Urinary bladder (tissue), 4 donors: ENCODE measurements at places on chromosomes 2 and 18. TPM values are rescaled to one million over a fixed set of nuclear protein-coding genes. Genes with fewer than 3 reads are reported as not detected.

DNA sequence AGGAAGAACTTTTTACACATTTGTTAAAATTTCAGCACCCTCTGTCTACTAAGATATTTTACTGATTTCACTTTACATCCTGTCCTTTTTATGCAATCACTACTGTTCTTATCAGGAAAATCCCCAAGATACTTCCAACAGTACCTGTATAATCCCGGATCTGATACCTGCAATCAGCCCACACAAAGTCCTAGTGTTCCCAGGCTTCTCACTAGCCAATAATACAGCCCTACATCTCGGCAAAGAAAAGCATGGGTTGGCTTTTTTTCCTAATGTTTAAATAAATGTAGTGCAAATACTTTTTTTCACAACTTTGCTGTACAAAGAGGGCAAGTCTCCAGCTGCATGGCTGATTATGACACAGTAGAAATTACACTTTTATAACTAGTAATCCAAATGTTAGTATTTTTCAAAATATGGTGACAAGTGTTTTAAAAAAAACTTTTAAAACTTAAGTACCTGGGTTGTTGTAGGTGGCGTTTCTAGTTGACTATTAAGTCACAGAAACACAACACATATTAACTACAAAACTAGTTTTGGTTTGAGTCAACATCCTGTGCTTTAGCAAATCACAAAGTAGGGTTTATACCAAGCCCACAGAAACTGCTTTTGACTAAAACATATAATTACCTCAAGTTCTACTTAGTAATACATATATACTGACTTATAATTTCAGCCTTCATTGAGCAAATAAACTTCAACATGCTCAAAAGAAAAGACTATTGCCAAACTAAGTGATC lies 19.5 kb downstream of the CNOT11 start:
- no peak for DNase-seq

ALK gene
- polyA plus RNA-seq: 0.29 TPM

DNA sequence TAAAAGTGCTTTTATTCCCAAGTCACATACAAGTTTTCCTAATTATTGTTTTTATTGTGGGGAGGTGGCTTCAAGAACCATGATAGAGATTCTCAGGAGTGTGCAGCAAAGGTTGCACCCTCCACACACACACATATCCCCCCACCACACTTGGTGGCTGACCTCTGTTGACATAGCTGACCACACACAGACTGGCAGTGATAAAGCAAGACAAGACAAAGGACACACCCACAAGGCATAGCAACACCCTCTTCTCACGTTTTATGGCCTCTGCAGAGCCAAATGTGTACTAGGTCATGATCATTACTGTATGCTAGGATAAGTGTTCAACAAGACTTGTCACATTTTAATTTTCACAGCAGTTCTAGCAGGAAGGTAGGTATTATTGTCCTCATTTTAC lies 143.0 kb upstream of the EPC2 start:
- DNase-seq: no peak

DNA sequence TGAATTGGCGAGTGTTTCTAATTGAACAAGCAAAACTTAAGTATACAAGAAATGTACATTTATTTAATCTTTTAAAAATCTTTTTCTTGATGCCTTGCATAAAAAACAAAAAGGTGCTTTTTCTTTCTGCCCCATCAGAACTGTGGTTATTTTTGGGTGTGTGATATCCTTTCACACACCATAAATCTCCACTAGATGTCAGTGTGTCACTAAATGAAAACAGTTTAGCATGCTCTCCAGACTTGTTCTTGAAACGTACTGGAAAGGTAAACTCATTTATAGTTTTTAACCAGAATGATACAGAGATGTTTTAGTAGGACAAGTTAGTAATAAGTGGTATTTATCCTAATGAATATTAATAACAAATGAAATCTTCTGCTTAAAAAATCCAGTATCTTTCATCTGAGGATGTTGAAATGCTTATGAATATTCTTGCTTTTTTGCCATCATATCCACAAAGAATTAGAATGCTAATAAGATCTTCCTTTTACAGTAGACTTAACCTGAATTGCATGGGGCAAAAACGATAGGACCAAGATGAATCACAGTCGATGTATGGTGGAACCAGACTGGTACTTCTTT lies 96.8 kb downstream of the UBE2E3 start:
- peak; percentile 20 for DNase-seq

CCDC195 gene
- polyA plus RNA-seq: not detected

GRCh38 chr2:51998890-51999289 lies 967.0 kb upstream of the NRXN1 start:
- no peak for DNase-seq

DNA sequence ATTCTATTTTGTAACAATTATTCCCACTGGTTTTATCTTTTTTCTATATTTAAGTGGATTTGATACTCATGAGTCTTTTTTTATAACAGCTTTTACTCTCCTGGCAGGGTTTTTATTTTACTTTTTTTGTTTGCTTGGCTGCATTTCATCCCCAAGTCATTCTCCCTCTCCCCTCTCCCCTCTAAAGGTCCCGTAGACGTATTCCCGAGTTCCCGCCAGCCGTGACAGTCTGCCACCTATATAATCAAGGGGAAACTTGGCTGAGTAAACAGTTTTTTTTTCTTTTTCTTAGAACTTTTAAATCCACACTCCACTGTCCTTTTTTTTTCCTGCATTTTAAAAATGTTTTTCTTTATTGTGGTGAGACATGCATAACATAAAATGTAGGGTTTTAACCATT lies 433.1 kb upstream of the HS6ST1 start:
- DNase-seq: no peak

ALPP gene
- not detected for polyA plus RNA-seq

- no peak for DNase-seq
These were observed 271.5 kb upstream of the LYPD1 start for GRCh38 chr2:132941296-132942020.

DNA sequence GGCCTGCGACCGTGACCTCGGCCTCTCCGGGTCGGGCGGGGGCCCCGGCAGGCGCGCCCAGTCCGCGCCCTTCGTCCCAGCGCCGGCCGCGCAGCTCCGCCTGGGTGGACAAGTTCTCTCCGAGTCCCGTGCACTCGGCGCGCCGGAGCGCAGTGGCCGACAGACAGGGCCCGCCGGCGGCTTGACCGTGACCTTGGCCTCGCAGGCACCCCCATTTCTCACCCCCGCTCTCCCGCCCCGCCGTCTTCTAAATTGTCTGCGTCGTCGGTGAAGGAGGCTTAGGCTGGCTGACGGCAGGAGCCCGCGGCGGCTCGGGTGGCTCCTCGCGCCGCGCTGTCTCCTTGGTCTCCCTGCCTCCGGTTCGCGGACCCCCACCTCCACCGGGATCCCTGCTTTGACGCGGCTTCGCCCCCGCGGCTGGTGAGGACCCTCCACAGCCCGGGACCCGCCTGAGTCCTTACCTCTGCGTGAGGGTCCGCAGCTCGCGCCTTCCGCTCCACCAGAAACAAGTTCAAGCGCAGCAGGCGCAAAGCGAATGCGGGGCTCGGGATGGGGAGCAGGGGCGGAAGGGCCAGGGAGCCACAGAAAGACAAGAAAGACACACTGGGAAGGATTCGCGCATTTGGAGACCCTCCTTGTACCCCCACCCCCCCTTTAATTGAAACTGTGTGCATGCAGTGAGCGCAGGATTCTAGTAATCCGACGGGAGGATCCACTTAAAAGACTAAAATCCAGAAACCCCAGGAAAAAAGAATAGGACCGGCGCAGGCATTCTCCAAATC lies 4.0 kb downstream of the PTGR3 start:
- no peak for DNase-seq

STON1 gene
- 57.0 TPM for polyA plus RNA-seq

GRCh38 chr2:29644949-29645348 lies 276.4 kb downstream of the ALK start:
- DNase-seq: no peak

DNA sequence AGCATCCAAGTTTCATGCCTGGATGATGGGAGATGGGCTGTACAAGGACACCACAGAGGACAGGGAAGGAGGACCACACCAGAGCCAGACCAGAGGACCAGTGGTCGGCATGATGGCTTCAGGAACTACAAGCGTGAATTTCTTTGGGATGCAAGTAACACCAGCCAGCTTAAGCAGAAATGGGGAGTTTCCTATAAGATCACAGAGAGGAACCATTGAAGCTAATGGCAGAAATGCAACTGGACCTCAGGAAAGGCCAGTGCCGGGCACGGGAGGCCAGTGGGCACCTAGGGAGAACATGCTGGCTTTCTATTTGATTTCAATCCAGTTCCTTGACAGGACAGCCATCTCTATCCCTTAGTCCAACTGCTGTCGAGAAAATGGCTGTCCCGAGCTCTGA lies 145.4 kb downstream of the SH3BP4 start:
- DNase-seq: no peak

DNA sequence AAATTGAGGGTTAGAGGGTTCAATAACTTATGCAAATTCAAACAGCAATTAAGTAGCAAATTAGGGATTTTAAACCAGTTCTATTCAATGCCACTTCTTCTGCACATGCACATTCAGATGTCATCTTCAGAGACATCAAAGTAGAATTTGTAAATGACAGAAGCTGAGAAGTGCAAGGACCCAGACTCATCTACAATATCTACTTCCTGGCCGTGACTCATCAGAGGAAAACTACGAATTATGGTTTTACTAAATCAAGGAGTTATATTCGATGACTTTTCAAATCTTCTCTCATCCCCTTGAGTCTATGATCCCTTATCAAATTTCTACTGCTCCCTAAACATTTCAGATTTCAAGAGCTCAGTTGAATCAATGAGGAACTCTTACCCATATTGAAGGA lies 20.0 kb upstream of the STAT4 start:
- DNase-seq: no peak

- DNase-seq: no peak
These were observed 14.5 kb downstream of the CNNM4 start for GRCh38 chr2:96775160-96775559.

GRCh38 chr2:151056870-151057269 lies 204.8 kb downstream of the RBM43 start:
- no peak for DNase-seq

MAP3K19 gene
- polyA plus RNA-seq: not detected

DNA sequence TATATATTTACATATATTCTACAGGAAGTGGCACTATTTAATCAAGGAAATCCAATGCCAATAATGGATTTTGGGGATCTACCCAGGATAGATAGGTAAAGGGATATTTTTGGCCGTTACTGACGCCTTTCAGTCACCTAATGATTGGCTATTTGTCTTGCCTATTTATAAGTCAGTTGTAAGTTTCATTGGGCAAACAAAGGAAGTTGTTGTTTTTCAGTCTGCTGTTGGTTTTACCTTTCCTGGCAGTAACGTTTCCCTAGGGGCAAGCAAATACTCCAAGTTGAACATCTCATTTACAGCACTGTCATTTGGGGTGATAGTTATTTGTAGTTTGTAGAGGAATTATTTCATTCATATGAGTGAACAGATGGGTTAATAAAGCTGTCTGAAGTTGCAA lies 17.0 kb upstream of the LANCL1 start:
- DNase-seq: no peak

DNA sequence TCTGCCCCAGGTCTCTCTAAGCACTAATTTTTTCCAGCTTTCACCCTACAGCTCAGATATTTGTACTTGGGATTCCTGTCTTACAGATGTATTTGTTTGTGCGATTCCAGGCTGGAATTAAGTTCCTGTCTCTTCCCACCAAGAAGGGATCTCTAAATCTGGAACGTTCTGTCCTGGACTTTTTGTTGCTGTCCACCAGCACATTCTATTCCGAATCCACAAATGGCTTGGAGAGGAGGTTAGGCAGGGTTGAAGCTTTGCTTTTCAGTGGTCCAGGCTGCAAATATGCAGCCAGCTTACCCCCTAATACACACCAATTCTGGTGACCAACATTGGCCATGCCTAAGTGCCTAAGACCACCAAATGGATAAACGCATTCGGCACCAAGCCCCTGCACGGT lies 315.0 kb downstream of the TNS1 start:
- no peak for DNase-seq

DNA sequence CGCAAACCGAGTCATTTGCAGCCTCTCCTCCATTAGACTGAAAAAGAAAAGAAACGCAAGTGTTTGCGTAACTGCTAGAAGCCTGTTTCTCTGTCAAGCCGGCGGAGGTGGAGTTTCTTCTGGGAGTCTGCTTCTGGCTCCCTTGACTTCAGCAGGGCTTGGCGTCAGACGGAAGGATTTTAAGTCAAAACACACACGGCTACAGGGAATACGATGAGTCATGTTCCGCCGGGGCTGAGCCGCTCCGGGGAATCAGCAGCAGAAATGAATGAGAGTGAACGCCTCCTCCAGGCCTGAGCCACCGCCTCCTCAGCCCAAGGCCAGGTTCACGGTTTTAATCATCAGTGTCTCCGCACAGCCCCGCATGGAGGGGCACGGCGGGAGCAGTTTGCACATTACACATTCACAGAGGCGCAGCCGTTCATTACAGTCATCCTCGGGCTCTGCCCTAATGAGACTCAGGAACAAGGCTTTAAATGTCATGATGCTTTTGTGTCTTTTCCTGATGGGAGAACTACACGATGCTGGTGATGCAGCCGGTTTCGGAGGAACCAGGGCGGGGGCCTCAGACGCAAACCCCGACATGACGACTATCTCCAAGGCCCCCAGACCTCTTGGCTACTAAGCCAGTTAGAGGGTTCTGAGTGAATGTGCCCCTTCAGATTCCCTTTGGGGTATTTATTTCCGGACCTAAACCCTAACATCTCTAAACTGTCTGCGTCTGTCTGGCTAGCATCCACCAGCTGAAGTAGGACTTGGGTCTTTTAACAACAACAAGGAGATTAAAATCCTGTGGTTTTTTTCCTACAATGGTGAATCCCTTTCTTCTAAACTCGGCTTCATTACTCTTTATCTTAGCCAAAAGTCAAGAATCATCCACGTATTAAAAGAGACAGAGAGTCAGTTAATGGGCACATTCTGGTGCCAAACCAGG lies 11.1 kb upstream of the SCG2 start:
- DNase-seq: peak; percentile 67
